Epithelial cell of proximal tubule (primary cell): ENCODE measurements at places on chromosomes 16 and 17.

- no peak for DNase-seq
These were observed 1.5 kb downstream of the PIEZO1 start for GRCh38 chr16:88783391-88784073.

DNA sequence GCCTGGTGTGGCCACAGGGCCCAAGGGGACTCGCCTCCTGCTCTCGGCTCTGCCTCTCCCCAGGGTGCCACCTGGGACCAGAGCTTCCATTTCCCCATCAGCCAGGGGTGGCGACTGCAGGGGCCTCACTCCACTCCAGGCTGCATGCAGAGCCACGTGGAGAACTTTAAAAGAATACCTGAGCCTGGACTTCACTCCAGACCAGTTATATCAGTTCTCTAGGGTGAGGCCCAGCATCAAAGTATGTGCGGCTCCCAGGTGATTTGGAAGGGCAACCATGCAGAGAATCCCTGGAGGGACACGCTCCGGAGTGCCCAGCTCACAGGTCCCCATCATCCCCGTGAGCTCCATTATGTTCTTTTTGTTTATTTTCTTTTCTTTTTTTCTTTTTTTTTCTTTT is 39.8 kb downstream of the KIAA0513 start:
- no peak for DNase-seq

DNA sequence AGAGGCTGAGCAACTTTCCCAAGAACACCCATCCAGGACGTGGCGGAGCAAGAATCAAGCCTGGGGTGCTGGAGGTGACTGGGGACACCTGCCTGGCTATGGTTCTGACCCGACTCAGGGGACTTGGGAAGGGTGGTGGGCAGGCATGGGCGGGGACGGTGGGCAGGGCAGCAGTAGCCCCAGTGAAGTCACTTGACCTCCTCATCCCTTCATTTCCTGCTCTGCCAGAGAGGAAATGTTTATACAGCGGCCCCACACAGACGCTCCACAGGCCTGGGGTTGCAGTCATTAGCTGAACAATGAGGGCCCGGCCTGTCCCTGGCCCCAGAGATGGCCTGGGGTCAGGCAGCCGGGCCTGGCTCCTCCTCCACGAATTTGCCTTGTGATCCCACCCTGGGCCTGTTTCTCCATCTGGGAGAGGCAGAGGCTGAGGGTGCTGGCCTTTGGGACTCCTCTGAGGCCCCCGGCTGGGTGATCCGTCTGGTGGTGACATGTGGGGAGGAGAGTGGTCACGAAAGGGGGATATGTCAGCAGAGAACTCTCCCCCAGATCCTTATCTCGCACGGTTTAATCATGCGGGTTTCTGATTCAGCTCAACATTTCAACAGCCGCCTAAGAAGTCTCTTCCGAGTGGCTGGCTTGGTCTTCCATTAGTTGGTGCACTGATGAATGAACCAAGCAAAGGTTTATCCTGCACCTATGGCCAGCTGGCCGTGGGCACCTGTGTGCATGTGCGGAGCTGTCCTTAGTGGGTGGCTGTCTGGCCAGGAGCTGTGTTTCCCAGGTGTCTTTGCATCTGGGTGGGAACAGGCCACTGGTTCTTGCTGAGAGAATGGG is 175.9 kb downstream of the IRF8 start:
- no peak for DNase-seq

DNA sequence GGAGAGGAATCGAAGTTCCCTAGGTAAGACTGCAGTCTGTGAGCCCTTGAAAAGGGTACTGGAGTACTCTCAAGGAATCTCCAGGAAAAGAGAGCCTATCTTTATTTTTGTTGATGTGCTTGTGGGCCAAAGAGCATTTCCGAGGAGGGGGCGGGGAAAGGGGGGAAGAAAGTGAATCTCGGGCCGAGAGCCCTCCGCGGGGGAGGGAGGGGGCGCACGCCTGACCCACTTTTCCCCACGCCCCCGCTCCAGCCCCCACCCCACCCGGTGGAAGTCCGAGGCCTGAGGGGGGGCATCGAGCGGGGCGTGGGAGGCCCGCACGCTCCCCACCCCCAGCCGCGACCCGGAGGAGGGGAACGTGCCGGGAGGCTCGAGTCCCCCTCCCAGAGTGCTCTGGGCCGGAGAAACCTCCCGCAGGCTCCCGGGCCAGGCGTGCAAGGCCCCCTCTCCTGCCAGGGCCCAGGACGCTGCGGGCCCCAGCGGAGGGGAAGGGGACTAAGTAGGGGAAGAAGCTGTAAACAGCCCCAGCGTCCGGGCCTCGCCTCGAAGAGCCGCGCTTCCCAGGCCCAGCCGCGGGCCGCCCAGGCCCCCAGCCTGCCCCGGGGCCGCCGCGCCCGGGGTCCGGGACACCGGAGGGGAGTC is 444 bp downstream of the HELZ start:
- DNase-seq: no peak

DNA sequence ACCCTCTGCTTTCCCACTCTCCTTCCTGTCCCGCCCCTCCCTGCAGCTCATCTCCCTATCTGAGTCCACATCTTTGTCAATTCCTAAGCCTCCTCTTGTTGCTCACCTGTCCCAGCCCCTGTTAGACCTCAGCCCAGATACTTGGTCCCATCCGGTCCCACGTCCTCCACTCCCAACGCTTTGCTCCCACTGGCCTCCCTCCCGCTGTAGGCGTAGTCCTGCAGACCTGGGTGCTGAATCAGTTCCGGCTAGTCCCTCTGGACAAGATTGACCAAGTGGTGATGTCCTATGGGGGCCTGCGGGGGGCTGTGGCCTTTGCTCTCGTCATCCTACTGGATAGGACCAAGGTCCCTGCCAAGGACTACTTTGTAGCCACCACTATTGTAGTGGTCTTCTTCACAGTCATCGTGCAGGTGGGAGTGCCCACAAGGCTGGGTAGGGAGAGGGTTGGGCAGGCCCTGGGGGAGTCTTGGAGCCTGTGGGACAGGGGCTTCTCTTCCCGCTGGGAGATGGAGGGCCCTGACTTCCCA is 8.0 kb downstream of the SLC9A5 start:
- DNase-seq: no peak

DNA sequence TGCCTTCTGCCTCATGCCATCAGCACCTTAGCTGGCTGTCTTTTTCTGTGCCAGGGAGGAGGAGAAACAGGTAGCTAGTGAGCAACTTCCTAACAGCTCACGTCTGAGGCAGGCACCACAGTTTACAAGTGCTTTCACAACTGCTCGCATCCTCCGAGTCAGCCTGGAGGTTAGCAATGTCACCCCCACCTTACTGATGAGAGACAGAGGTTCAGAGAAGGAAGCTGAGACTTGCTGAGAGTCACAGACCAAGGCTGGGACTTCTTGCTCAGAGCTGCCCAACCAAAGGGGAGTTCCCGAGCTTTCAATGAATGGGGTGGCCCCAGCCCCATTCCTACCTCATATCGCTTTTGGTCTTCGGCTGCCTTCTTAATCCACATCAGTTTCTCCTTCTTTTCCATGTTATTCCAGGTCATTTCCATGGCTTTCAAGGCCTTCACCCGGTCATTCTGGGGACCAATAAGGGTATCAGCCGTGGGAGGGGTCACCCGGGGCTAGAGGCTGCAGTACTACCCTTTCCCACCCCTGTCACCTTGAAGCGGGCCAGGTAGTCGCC is 9.6 kb downstream of the UBTF start:
- DNase-seq: no peak

GRCh38 chr16:48526058-48526957 is 83.7 kb downstream of the N4BP1 start:
- DNase-seq: peak; percentile 20

GRCh38 chr17:59151591-59151990 is 3.4 kb downstream of the SKA2 start:
- DNase-seq: no peak

GRCh38 chr16:84141143-84141670 is 3.8 kb downstream of the HSDL1 start:
- no peak for DNase-seq

GRCh38 chr16:72537664-72538063 is 365.7 kb upstream of the PMFBP1 start:
- no peak for DNase-seq

DNA sequence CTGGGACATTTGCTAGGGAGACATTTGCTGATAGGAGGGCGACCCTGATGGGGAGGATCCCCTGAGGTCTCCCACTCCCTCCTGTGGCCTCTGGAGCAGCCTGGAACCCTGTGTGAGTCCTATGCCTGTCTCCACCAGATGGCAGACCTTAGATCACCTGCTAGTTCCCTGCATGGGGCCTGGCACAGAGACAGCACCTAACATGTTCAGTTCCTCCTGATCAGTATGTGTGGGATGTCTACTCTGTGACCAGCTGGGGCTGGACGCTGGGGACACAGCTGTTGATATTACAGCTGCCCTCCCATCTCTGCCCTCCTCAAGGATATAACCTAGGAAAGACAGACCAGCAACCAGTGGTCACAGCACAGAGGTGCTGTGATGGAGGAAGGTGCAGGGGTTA is 1.1 kb upstream of the ADCY7 start:
- DNase-seq: no peak

- no peak for DNase-seq
These were observed 41.7 kb downstream of the ANKFY1 start for GRCh38 chr17:4221899-4222659.

DNA sequence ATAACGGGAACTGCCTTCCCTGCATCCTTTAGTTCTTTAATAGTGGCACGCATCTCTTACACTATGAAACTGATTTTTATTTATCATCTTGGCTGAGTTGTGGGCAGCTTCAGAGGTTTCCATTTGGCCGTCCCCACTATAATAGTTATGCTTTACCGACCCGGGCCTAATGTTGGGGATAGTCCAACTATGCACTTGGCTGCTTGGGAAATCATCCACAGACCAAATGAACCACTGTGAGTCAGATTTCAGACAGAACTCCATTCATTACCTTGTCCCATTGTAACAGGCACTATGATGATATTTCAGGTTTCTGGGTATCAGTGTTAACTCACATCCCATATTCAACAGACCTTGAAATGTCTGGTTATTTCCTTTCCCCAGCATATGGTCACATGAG is 6.1 kb upstream of the SLFN5 start:
- peak; percentile 42 for DNase-seq

DNA sequence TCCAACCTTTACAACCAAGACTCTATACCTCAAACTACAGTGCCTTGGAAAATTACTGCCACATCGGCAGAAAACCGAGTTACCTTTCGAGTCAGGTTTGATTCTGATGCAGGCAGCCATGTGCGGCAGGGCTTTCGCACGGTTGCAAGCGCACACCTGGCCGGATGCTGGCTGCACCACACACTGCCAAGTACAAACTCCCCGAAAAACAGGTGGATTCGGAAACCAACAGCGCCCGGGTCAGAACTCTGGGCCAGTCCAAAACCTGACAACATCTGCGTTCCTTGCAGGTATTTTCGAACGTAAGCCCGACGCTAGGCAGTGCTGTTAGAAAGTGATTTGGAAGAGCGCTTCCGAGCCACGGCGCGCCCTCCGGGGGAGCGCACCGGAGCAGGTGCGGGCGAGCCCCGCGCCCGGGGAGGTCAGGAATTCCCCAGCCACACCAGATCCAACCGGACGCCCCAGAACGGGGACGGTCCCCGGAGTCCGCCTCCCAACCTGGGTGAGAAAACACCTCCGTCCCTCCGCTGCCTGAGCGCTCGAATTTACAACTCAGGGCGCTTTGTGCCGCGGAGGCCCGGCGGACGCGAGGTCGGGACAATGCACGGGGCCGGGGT is 1.2 kb downstream of the USP7 start:
- DNase-seq: no peak

GRCh38 chr17:59466946-59467801 is 98.2 kb upstream of the DHX40 start:
- no peak for DNase-seq

DNA sequence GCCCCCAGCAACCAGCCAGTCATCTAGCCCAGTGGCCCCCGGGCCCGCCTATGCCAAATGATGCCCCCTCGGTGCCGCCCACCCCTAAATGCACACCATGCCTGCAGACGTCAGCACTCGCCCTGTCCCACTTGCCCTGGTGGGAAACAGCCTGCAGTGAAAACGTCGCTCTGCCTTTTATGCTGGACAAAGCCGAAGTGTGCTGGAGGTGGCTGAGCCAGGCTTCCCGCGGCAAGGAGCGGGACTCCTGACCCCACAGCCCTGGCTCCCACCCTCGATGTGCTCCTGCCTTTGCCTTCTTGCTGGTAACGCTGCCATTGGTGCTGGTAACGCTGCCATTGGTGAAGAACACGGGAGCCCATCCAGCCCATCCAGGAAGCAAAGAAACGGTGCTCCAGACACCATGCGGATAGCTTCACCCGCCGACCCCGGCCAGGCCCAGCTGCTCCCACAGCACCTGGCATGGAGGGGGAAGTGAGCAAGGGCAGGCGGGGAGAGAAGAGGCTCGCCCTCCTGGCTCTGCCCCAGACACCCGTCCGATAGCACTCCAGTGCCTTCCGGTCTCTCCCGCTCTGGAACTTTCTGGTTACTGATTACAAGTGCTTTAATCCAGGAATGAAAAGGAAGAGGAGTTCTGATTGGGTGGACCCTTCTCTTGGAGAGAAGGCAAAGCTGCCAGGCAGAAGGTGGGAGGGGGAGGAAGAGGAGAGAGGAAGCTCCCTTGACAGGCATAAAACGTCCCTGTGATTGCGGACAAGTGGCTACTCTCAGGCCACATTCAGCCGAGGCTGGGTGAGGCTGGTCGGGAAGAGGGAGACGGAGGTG is 4.0 kb upstream of the BAIAP2 start:
- no peak for DNase-seq

GRCh38 chr17:60163108-60163784 is 13.5 kb downstream of the CA4 start:
- DNase-seq: no peak

- DNase-seq: no peak
These were observed 569 bp downstream of the PRSS21 start for GRCh38 chr16:2817340-2818271.

- no peak for DNase-seq
These were observed 25.3 kb upstream of the UBE2I start for GRCh38 chr16:1283996-1284616.

DNA sequence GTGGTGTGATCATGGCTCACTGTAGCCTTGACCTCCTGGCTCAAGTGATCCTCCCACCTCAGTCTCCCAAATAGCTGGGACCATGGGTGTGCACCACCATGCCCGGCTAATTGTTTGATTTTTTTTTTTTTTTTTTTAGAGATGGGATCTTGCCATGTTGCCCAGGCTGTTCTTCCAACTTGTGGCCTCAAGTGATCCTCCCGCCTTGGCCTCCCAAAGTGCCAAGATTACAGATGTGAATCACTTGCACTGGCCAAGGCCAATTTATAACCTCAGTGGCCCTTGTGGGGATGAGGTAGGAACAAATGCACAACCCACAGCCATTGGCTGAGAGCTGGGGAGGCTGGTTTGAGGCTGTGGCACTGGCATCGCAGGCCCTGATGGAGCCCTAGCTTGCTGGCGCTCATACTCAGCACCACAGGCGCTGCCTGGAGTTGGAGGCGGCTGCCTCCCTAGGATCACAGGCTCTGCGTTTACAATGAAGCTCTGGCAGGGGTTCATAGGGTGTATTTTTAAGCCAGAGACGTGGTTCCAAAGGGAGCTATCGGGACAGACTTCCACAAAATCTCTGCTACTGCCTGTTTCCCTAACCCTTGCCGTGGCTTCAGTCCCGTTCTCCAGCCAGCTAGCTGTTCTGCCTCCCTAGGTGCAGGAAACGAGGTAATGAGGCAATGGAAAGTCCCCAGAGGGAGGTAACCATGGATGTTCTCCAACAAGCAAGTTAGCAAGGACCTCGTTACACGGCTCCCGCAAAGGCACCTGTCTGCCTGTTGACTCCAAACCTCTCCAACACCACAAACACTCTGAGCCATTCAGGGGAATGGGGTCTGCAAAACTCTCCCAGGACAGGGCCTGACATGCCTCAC is 2.9 kb downstream of the ABCA3 start:
- DNase-seq: no peak
